ENCODE measurements at places on chromosomes 5 and 9.

- DNase-seq, result no peak
Measured at GRCh38 chr5:380701-381309, 59.3 kb downstream of the AHRR start.

DNA sequence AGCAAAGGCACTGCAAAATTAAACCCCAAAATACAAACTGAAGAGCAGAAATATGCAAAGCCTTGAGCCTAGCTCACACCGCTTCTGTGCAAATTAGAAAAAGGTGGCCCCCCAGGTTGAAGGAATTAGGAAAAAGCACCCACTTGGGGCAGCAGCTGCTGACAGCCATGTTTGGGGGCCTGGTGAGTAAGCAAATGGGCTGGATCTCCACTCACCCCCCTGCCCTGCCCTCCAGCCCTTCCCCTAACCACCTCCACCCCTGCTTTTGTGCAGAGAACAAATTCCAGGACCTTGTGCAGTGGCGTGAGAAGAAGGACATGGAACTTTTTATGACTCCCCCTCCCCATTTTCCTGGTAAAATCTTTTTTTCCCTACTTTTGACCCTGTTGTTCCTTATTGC, 92.0 kb upstream of the DNAH5 start:
- DNase-seq, result peak; percentile 74

- DNase-seq, result no peak
Measured at GRCh38 chr9:20139763-20140290, 351.0 kb upstream of the SLC24A2 start.

- DNase-seq, result no peak
Measured at GRCh38 chr5:113117543-113118115, 141.0 kb downstream of the DCP2 start.

DNA sequence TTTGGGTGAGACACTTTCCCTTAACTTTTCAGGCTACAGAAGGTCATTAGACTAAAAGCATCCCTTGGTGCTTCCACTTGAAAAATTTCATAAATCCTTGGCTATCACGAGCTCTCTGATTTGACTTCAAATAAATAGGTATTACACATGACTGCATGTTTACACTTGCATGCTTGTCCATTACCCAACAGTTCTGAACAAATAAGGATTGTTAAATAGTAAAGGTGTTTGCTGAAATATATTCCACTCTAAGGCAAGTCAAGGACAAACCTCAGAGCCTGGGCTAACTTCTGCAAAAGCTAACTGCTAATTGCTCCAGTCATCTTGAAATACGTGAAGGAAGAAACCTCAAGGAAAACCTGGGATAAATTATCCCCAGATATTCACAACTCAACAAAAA, 14.5 kb downstream of the FBXW2 start:
- no peak for DNase-seq

DNA sequence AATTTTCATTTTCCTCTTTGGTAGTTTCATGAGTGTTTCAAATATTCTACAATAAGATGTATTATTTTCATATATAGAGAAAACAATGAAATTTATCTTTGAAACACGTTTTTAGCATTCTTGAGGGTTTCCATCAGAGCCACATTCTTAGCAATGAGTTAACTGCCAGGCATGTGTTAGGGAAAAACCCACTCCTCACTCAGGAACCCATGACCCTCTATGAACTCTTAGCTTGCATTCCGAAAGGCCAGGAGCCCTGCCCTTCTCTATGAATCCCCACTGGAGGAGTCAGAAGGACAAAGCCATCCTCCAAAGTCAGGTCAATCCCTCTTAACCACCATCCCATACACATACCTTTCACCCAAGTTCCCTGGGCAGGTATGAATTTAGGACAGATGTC, 57.5 kb downstream of the ADAMTS12 start:
- peak; percentile 87 for DNase-seq

DNA sequence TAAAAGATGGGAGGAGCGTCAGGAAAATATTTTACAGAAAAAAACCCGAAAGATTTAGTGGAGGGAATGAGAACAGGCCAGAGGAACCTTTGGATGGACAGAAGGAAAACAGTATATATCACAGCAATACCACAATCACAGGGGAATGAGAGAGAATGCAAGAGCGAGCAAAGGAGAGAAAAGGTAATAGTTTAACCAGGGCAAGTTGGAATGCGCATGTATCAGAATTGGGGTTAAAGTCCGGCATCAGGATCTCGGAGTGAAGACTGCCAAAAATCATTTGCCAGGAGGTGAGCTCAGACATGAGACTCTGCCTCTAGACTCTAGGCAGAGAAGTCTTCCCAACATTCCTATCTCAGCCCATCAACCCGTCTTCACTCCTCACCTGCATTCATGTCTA, 36.8 kb downstream of the PCDHGC5 start:
- DNase-seq, result no peak

DNA sequence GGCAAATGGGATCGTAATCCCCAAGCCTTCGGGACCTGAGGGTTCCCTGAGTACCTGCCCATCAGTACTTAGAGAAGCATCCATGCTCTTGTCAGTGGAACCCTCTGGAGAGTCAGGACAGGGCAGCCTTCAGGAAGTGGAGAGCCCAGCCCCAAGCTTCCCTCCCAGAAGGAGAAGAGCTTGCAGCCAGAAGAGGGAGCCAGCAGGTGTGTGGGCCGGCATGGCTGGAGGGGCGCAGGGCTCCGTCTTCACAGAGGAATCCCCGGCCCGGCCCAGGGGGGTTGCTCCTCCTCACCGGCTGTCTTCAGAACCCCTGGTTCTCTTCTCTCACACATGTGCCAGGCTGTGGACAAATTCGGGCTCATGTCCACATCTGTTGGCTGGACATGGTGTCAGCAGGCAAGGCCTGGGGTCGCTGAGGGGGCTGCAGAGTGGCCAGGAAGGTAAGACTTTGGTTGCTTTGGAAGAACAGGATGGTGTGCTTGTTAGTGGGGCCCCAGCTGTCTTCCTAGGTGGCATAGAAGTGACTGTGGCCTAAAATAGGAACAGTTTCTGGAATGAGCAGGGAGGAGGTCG, 58.9 kb upstream of the RXRA start:
- no peak for DNase-seq

- DNase-seq, result no peak
Measured at GRCh38 chr9:86624630-86625029, 270.4 kb upstream of the TUT7 start.

DNA sequence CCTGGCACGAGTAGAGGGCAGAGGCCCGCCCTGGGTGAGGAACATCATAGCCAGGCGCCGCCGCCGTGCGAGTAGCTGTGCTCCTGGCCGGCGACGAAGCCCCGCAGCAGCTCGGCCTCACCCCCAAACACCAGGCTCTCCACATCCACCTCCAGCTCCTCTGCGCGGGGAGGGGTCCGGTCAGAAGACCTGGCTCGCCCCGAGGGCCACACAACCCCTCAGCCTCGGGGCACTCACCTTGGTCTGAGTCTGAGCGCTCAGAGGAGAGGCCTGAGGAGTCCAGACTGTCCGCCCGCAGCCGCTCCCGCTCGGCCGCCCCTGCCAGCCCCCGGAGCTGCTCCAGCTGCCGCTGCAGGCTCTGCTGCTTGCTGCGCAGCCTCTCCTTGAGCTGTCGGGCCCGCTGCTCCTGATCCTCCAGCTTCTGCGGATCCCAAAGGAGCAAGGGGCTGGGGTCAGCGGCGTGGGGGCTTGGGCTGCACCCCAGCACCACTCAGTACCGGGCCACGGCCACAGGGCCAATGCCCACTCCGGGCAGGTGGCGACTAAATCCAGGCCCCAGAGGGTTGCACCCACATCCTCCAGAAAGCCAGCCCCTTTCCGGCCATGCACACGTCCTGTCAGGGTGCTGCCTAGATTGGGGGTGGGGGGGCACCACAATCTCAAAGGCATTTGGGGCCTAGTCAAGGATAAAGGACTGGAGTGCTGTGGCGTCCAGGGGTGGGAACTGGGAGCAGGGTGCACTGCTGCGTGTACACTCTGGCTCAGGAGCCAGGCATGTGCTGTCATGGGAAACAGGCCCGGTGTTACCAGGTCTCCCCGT, 3.9 kb downstream of the MXD3 start:
- DNase-seq, result no peak

DNA sequence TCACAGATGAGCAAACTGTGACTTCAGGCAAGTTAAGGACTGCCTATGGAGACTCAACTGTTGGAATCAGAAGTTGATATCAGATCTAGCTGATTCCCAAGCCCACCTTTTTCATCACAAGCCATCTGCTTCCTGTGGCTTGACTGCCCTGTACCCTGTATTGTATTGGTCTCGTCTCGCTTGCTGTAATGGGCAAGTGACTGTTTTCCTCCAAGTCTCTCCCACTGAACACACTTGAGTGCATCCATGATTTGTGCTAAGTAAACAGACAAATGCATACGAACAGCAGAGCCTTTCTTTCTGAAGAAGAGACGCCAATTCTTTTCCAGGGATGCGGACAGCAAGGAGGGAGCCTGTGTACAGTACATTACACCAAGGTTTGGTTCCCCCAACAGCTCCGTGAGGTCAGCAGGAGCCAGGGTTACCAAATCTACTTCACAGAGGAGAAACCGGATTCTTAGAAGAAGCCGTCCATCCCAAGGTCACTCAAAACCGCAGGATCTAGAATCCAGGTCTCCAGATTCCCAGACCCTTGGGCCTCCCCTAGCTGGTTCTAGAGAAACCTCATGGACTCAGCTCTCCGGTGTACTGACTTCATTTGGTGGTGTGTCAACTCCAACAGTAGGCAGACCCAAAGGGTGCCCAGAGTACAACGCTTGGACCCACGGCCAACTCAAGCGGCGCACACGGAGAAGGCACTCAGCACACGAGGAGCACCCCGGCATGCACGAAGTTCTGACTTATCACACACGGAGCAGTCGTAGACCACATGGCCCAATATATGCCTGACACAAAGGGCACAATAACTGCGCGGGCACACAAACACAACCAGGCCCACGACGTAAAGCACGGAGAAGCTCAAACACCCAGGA, 1.1 kb downstream of the BAG1 start:
- DNase-seq, result peak; percentile 8

DNA sequence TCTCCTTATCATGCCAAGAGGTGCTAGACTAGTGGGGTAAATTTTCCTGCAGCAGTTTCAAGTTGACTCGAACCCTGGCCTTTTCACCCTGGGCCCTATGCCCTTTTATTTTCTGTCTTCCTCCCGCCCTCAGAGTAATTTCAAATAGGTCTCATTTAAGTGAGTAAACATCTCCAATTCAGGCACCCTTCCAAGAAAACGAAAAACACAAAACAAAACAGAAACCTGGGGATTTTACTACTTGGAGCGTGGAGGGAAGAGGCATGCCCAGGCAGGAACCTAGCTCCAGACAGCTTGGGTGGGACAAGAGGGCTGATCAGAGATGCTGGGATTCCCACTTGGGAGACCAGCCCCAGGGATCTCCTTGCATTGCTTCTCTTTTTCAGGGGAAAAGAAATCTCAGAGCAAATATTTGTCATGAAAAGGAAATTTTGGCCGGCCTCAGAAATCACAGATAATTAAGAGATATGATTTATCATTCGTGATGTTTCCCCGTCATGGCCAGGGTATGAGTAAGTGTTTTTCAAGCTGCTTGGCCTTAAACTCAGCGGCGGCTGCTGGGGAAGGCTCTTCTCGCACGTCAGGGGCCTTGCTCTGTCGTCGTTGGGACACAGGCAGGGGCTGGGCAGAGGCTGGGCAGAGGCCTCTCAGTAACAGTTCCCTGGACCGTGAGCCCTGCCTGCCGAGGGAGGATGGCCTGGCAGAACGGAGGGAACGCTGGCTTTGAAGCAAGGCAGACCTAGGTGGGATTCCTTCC, 248.6 kb upstream of the KLF4 start:
- peak; percentile 74 for DNase-seq

DNA sequence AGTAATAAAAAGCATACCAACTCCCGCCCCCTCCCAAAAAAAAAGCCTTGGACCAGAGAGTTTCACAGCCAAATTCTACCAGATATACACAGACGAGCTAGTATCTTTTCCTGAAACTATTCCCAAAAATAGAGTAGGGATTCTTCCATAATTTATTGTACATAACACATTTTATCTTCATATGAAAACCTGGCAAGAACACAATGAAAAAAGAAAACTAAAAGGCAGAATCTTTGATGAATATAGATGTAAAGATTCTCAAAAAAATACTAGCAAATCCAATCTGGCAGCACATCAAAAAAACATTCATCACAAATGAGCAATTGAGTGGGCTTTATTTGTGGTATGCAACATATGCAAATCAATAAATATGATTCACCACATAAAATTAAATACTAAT, 798.8 kb downstream of the CDH18 start:
- DNase-seq, result no peak

DNA sequence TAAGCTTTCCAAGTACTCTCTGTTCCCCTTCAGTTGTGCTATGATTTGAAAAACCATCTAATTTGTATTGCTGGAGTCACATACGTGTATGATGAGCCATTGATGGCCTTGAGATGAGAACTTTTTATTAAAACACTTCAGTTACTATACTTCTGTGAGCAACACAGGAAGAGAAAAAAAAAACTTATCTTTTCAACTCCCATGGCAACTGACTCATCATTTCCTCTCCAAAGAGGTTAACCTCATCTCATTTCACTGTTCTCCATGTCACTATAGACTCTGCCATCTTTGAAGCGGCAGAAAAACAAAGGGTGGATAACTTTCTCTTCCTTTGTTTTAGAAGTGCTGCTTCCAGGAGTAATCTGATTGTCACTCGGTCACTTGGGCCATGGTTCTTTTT, 104.3 kb upstream of the PCSK1 start:
- peak; percentile 66 for DNase-seq

DNA sequence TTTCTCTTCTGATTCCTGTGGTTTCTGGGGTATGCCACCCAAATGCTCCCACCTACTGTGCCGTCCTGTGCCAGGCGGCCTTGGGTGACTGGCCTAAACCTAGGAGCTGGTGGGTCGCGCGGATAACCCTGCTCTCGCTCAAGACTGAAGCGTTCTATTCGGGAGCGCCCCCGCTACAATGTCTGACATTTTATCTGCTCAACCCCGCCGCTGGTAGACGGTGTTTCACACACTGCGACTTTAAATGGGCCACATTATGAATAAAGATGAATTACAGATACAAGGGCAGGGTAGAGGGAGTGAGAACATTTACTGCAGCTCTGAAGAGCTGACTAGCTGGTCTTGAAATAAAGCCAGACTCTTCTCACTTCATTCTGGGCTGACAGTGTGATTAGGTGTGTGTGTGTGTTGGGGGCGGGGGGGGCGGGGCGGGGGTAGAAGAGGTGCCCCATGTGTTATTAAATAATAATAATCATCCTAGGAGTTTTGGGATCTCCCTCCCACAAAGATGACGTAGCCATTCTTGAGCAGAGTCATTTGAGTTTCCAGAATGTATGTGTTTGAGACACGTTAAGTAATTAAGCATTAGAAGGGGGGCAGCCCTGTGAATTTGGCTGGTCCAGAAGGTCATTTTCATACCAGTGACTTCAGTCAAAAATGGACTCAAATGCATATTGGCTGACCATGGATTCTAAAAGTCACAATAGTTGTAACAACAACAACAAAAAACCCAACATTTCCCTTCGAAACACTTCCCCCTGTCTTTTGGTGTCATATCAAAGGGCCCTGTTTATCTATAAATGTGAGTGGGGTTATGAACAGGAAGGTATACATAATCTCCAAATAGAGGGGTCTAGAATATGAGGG, 1.0 kb upstream of the PTCH1 start:
- DNase-seq, result no peak

- DNase-seq, result no peak
Measured at GRCh38 chr9:22722492-22722891, 275.9 kb downstream of the DMRTA1 start.

GRCh38 chr9:91305596-91306295, 56.0 kb downstream of the AUH start:
- DNase-seq, result no peak

- peak; percentile 89 for DNase-seq
Measured at GRCh38 chr9:90112788-90113187, 508.0 kb downstream of the GADD45G start.
